ENCODE measurements at places on chromosomes 12 and 14.

DNA sequence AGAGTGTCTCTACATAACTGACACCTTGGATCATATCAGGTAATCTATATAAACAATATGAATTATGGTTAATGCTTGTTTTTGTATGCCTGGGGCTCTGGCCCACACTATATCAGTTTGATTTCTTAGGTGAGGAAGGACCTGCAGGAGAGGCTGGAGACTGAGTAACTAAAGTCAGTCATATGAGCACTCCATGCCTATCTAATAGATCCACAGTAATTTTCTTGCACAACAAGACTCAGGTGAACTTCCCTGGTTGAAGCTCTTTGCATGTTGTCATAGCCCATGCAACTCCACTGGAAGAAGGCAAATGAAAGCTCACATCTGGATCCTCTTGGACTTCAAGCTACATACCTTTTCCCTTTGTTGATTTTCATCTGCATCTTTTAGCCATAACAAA lies 62.3 kb downstream of the CDK17 start:
- no peak for DNase-seq

GRCh38 chr12:23707270-23707669 lies 242.2 kb downstream of the SOX5 start:
- DNase-seq: no peak

DNA sequence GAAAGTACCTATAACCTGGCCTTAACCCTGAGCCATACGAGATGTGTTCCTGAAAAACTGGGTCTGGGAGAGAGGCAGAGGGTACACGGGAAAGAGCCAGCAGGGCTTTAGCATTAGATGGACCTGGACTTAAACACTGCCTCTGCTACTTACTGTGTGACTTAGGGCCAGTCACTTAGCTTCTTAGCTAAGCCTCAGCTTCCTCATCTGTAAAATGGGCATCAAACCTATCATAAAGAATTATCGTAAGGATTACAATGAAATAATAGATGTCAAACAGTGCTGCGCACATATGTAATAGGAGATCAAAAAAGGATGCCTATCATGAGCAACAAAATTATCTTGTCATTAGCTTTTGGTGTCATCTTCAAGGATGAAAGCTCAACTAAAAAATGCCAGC lies 23.6 kb downstream of the ANAPC5 start:
- no peak for DNase-seq

- DNase-seq: no peak
Observed at GRCh38 chr12:78036874-78037273, 206.2 kb downstream of the NAV3 start.

DNA sequence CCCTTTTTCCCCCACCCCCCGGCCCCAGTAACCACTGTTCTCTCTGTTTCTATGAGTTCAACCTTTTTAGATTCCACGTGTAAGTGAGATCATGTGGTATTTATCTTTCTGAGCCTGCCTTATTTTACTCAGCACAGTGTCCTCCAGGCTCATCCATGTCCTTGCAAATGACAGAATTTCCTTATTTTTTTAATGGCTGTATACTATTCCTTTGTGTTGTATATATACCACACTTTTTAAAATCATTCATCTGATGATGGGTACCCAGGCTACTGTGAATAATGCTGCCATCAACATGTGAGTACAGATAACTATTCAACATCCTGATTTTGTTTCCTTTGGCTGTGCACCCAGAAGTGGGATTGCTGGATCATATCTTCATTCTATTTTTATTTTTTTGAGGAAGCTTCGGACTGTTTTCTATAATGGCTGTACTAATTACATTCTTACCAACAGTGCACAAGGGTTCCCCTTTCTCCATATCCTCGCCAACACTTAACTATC lies 54.7 kb downstream of the DDX51 start:
- DNase-seq: no peak

- peak; percentile 85 for DNase-seq
Observed at GRCh38 chr12:111842556-111843396, 748 bp downstream of the MAPKAPK5 start.

DNA sequence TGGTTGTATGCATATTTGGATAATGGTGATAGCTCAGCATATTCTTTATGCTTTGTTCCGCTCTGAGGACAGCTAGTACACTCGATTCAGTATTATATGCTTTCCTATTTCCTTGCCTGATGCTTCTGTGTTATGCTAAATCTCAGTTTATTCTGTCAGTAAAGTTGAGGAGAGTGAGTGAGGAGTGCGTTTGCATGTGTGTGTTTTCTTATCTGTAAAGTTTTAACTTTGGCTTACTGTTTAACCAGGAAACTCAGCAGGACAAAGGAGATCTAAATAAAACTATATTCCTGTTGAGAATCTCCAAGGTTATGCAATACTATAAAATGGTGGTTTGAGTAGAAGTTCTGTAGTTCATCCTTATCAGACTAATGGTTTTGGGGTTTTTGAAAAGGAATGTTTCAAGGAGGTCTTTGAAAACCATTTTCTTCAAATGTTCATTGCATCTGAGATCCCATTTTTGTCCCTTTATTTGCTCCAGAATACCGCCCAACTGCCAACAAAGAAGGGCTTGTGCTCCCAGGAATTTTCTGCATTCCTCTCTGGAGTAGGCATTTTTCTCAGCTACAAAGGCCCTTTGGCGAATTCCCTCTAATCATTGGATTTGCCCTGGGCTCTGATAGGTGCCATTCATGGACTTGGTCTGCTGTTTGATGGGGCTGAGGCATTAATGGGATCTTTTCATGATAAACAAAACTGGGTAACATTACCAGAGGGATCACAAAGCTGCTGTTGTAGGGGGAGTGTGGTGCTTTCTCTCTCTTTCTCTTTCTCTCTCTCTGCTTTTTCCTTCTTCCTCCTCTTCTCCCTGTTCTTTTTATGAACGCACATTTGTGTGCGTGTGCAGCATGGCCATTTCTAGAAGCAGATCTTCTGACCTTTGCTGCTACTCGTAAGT lies 71.7 kb downstream of the HMGA2 start:
- DNase-seq: no peak

DNA sequence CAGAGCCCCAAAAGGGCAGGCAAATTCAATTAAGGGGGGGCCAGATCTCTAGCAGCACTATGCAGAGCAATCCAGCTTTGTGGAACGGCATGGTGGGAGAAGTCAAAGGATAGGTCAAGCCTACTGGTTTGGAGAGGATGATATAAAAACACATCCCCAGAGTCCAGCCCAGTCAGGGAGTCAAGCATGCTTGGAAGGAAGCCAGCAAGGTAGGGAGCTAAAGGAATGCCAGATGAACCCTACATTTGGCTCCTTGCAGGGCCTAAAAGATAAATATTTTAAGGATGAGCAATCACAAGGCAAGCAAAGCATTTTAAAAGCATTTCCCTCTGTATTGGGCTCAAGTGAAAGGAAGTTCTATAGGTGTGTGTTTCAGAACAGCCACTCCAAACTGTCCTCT lies 21.4 kb downstream of the KCTD10 start:
- DNase-seq: no peak

DNA sequence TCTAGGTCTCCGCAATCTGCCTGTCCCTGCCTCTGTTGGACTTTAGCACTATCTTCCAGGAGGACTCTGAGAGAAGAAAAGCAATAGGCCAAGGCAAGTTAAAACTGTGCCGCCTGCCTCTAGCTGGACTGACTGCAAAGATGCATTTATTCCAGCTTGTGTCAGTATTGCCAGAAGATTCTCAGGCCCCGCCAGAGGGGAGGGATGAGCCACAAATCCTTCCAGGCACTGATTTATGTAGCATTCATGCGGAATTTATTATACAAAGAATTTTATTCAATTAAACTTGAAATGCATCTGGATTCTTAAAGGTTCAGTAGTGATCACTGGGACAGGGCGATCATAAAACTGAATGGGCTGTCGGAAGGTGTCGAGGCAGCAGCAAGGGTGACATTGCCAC lies 19.8 kb downstream of the MMAB start:
- DNase-seq: no peak

DNA sequence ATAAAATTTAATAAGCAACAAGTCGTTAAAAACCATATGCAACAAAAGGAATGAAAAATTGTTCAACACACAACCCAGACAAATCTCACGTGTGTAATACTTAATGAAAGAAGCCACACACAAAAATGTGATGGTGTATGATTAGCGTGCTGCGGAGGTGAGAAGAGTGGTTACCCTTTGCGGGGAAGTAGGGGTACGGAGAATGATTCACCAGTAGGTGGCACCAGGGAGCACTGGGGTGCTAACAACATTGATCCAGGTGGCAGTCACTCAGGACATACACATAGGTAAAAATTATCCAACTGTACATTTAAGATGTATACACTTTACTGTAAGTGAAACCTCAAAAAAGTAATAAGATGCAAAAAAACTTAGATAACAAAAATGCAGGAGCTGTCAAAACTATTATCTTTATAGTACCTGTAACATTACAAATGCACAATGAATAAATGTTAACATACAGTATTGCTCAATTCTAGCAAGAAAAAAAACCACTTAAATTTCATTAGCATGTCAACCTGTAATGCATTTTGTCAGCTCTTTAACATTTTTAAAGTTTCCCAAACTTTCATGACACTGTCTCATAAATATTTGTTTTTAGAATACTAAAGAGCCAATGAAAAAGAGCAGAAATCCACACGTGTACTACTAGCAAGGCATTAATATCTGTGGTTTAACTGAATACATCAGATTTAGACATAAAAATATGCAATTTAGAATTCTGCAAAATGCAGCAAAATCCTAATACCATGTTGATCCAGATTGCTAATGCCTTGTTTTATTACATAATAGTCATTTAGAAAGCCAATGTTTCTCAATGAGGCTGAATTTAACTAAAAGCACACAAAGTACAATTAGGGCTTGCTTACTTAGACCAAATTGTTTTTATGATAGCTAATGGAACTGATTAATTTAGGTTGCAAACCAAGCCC lies 46.7 kb downstream of the TMCC3 start:
- DNase-seq: peak; percentile 46

GRCh38 chr12:38809832-38810231 lies 95.6 kb downstream of the CPNE8 start:
- no peak for DNase-seq

GRCh38 chr12:6867413-6868210 lies at the start of gene TPI1:
TSS of gene TPI1 (plus strand) at chr12:6867531. CDS start at chr12:6867567, 36 bp downstream.
- peak; percentile 98 for DNase-seq

- no peak for DNase-seq
Observed at GRCh38 chr12:28899951-28900350, 249.1 kb upstream of the FAR2 start.

DNA sequence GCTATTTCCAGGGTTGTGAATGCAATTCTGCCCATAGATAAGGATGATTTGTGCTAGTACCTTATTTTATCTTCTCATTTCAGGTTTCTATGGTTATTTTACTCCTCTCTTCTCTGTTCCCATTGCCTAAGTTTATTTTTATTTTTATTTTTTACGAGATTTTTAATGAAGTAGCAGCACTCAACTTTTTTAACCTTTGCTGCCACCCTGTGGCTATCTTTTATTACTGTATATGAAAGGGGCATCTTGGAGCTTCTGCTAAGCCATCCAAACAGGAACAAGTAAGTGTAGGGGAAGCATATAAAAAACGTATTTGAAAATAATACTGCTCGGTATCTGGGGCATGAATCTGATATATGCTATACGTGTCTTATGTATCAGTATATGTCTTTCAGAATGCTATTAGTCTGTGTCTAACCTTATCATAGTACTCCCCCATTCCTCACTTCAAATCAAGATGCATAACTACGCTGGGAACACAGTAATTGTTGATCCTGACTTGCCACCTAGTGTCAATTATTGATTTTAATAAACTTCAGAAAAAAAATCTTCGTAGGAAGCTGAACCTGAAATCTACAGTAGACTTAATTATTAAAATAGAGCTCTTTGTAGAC lies 60.3 kb downstream of the KLRG1 start:
- DNase-seq: peak; percentile 33

DNA sequence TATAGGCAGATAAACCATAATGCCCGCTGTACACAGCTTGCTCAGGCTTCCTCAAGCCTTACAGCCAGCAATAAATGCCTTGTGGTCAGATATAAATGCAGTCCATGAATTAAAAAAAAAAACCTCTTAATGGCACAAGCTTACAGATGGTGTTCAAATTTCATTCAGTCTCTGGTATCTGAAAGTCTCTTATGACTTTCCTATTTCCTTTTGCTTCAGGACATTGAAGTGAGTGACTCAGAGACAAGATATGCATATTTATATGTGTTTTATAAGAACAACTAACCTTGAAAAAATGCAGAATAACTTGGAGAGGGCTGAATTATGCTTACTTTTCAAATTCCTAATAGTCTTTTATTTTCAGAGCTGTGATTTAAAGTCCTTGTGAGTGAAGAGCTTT lies 426.9 kb upstream of the MIS18BP1 start:
- no peak for DNase-seq

DNA sequence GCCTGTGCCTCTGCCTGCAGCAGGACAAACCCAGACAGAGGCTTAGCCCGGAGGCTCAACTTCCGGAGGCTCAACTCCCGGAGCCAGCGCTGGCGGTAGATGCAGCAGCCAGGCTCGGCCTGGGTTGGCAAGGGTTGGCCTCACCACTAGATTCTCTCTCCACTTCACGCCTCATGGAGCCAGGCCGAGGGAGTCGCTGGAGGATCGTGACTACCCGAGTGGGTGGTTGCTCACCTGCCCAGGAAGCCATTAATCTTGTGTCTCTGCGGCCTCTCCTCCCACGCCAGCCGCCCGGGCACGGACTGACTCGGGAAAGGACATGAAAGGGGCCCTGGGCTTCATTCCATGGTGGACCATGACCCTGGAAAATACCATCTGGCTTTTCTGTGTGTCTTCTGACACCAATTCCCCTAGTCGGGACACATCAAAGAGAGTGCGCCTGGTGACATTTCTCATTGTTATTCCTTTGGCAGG lies 20.8 kb downstream of the ESRRB start:
- no peak for DNase-seq

GRCh38 chr12:131525795-131526508 lies 184.9 kb upstream of the SFSWAP start:
- DNase-seq: no peak

DNA sequence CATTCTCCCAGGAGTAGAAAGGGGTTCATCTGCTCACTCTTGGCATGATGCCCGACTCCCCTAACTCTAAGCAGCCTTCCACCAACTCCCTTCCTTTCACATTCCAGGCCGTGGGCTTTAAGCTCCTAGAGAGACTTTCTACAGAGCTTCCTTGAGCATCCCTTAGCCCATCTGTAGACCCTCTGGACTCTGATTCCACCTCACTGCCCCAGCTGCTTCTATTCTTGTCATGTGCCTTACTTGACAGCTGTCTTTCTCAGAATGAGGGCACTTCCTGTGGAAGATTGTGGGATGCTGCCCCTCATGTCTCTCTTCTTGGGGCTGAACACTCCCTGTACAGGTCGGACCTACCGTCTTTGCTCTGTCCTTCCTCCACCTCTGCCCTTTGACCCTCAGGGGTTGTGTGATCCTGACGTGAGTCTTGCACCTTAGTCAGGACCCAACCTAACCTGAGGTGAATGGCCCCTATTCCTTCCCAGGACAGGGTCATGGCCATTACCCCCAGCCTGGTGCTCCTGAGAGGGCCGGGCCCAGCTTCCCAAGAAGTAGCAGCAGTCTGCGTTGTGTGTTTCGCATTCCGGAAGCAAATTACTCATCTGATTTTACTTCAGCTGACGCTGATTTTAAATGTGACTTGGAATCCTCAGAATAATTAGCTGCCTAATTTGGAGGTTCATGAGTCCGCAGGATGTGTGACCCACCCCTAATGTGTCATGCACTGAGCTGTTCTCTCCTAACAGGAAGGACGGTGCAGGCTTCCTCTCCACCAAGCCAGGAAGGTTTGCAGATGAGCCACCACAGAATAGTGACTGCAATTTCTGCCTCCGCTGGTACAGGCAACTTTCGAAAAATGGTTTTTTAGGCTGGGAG lies 2.7 kb upstream of the GALNT6 start:
- no peak for DNase-seq
